Stimulated activated CD4-positive, alpha-beta T cell treated with anti-CD3 and anti-CD28 coated beads, Interleukin-15, amount 100 ng/mL, for 1 hour (primary cell): ENCODE measurements at places on chromosomes 7 and 10.

- no peak for DNase-seq
Measured at GRCh38 chr7:140263277-140263676, 86.5 kb upstream of the KDM7A start.

GRCh38 chr10:88482220-88482619, 100.9 kb downstream of the RNLS start:
- DNase-seq, result no peak

- no peak for DNase-seq
Measured at GRCh38 chr7:151537818-151538561, 18.3 kb upstream of the RHEB start.

DNA sequence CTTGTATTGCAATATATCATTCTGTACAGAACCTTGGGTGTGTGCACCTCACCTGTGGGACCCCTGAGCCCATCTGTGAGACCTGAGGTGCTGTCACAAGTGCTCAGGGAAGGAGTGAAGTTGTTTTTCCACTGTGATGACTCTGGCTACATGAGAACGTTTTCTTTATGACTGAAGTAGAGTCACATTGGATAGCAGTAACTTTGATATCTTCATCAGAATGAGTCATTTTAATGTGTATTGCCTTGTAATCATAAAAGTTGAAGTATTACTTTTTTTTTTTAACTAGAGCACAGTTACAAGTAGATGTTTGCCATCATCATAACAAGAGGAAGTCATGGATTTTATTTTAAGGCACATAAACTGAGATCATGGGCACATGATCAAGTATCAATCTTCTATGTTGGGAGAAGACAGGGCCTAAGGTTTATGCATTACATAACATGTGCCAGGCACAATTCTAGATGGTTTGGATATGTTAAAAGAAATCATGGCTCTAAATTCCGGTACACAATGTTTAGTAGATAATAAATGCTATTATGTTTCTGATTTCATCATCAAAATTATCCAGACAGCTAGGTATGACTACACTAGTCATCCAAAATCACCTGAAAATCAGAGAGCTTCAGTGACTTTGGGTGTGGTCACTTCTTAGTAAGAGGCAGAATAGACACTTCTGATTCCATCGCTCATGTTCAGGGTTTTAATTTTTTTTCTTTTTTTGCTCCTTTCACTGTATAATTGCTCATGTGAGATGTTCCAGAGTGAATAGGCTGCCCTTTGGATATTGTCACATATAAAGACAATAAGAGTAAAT, 82.7 kb upstream of the KLF6 start:
- DNase-seq, result no peak

DNA sequence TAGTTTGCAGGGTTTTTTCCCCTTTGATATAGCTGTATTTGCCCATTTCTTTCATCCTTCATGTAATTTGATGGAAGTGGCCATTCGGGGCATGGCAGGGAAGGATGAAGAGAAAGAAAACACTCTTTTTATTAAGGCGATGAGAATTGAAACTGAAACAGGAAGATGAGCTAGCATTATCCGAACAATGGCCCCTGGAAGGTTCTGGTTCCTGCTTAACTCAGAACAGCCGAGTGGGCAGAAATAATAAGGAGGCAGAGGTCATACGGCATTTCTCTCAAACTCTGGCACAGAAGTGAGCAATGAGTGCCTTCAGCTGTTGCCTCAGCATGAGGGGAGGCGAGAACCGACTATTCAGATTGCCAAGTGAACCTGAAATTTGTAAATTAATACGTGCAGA, 113.2 kb upstream of the MYO3A start:
- DNase-seq, result no peak

GRCh38 chr7:12759151-12759550, 71.7 kb downstream of the ARL4A start:
- no peak for DNase-seq

GRCh38 chr7:34135924-34136323, 230.6 kb downstream of the BMPER start:
- DNase-seq, result no peak

GRCh38 chr7:100570954-100571828, 2.5 kb downstream of the SAP25 start:
- no peak for DNase-seq

DNA sequence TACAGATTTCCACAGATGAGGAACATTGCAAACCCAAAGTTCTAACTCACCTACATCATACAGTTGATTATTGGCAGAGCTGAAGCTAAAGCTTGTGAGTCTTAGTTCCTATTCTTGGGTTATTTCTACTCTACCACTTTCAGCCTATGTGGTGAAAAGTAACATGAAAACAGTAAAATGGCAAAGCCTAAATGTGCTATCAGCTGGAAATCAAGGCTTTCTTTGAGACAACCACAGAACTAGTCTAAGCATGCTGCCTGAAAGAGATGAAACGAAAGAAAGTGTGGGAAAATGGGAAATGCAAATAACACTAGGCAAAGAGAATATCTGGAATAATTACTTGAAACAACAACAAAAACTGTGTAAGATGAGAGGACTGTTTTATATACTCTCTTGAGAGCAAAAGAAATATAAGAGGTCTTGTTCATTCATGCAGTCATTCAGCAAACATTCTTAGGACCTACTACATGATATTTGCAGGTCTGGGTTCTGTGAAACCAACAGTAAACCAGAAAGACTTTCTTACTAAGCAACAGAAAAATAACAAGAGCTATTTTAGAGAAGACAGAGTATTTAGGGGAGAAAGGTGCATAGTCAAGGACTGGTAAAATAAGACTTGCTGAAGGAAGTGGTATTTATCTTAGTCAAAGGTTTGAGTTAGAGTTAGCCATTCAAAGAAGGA, 437.1 kb downstream of the HTR7 start:
- no peak for DNase-seq

DNA sequence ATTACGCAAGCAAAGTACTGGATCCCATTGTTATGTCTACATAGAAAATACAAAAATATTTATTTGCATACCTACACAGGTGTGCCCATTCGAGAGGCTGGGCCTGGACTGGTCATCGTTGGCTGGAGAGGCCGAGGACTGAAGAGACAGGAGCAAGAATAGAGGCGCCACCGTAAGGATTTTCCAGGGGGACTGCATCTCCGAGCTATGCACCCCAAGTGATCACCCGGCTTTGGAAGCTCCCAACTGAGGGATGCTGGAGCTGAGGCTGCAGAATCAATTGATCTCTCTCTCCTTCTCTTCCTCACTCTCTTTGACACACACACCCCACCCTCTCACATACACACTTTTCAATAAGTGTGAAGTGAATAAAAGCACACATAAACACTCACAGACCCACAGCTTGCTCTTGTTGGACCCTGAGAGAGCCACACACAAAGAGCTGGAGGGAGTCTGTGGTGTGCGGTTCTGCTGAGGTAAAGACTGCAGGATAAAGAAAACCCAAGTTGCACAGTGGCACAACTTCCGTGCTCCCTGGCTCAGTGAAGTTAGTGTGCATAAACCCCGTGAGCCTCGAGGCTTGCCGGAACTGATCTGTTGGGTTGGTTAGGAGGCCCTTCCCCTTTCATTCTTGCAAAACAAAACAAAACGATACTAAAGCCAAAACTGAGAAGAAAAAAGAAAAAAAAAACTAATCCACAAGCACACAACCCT, at the start of gene AOAH:
Gene AOAH, minus strand, starts transcription at position 544 of the 714 bp plus-strand sequence. Its CDS starts 346 bp downstream, at position 198.
- peak; percentile 44 for DNase-seq
